ENCODE measurements at places on chromosomes 7 and 10.

DNA sequence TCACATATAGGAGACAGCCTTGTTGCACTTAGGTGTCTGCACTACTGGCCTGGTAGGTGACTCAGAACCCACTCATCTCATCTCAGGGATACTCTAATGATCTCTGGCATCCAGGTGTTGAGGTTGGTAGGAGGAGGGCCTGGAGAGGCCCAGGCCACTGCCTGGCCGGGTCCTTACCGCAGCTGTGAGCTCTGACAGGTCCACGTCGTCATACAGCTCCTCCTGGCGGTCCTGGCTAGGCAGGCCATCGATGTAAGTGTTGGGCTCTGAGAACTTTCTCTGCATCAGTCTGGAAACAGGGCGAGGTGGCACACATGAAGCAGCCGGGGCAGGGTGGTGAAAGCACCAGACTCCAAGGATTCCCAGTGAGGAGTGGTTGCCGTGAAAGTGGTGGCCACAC lies 62.1 kb downstream of the VWA2 start:
- no peak for DNase-seq

DNA sequence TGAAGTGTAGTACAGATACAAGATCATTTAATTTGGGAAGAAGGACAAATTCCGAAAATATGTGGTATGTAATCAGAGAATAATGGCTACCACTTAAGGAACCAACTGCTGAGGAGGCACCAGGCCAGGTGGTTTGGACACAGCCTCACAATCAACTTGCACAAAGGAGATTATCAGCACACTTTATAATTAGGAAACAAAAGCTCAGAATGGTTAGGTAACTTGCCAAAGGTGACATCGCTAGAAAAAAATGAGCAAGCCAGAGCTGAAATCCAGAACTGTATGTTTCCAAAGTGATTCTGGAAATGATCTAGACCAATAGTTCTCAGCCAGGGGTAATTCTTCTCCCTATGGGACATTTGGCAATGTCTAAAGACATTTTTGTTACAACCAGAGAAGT lies 36.6 kb downstream of the ERCC6 start:
- DNase-seq: no peak

- no peak for DNase-seq
Measured at GRCh38 chr7:100397315-100398081, 24.2 kb downstream of the PILRA start.

- no peak for DNase-seq
Measured at GRCh38 chr10:64158551-64158950, 637.4 kb downstream of the REEP3 start.

DNA sequence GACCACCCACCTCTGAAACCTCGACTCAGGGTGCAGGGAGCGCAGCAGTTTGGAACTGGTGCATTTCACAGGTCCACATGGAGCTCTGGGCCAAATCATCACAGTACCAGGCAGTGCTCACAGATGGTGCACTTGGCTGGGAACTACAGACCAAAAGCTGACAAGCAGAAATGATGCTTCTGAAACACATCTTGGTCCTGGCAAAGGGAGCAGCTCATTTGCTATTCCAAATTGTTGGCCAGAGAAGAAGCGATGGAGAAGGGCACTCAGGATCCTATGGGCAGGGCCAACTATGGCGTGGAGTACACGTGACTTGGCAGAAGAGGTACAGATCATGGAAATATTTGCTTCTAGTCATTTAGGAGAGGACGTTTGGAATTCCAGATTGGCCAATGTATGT lies 383.9 kb downstream of the CALN1 start:
- DNase-seq: no peak

All from AG04449 (cell line).